ENCODE measurements at places on chromosomes 3 and 15.

GRCh38 chr3:100169201-100169920, 55.1 kb upstream of the FILIP1L start:
- peak; percentile 60 for DNase-seq

GRCh38 chr3:18149386-18149785, 275.8 kb downstream of the SATB1 start:
- DNase-seq, result no peak

DNA sequence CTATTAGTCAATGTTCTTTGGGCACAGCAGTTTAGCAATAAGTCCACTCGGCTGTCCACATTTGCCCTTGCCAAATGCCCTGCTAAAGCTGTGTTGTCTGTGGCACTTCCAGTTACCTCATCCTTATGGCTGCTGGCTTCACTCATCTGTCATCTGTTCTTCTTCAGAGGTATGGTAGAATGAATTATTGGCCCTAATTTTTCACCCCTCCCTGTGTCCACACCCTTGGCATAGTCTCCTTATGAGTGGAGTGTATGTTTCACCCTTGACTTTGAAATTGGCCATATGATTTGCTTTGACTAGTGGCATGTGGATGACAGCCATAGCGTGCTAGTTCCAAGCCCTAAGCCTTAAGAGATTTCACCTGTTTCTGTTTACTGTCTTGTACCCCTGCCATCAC, 72.1 kb upstream of the EPHB1 start:
- DNase-seq, result no peak

- no peak for DNase-seq
Measured at GRCh38 chr15:39184701-39185390, 396.0 kb upstream of the THBS1 start.

DNA sequence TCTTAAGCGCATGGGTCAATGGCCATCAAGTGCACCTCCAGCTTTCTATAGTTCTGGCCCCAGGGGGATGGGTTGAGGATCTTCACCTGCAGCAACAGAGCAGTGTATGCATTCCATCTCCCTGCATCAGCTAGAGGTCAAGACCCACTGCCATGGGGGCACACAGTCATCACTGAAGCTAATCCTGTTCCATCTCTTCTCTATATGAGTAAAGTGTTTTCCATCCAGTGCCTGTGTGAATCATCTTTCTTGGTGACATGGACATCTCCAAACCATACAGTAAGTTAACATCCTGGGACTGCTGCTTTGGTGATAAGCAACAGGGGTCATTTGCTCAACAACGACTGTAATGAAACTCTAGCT, 4.4 kb upstream of the ENTPD3 start:
- DNase-seq, result no peak

DNA sequence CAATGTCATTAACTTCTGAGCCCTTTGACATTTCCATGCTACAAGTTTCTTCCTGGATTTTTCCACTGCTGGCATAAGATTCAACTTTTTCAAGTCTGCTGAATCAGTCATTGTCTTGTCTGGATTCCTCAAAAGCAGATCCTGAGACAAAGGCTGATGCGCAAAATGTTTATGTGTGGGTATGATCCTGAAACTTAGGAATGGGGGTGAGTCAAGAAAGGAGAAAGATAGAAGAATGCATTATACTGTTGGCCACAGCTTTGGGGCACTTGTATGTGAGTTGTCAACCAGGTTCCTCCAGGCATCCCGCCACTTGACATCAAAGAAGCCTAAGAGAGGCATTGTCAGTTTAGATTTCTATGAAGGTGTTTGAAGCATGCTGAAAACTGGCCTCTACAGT, 50.4 kb downstream of the FOXB1 start:
- DNase-seq, result no peak

DNA sequence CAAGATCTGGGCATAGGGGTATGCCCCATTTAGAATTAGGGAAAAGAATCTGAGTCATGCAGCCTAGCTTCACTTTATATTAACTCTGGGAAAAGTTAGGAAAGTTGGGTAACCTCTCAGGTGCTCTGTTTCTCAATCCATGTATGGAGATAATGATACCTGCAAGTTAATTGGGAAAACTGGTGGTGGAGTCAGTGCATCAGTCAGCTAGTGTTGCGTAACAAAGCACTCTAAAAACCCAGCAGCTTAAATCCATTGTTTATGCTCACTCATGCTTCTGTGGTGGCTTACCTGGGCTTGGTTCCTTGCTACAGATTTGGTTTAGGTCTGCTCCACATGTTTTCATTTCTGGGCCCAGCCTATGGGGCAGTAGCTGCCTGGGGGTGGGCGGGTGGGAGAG, 91.0 kb downstream of the SMAD3 start:
- DNase-seq, result no peak

DNA sequence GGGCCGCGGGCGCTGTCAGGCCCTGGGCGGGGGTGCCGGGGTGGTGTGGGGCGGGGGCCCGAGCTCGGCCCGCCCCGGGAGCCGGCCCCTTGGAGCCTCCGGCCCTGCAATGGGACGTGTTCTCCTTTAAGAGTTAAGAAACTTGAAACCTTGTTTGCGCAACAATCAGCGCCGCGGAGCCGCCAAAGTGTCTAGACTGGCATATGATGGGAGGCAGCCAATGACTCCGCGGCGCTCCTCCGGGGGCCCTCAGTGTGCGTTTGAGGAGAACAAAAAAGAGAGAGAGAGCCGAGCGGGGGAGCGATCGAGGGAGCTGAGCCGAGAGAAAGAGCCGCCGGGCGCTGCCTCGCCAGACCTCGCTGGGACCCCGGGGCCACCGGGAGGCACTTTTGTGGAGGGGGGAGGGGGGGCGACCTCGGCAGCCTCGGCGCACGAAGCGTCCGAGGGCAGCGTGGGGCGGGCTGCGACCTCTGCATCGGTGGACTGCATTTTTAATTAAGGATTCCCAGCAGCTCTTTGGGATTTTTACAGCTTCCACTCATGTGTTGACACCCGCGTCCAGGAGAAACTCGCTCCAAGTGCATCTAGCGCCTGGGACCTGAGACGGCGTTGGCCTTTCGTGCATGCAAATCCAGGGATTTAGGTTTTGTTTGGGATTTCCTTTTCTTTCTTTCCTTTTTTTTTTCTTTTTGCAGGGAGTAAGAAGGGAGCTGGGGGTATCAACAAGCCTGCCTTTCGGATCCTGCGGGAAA, at the start of gene SMAD6:
SMAD6 (plus strand) TSS at position 202 of the 752 bp plus-strand sequence. CDS start 1,023 bp downstream, outside the sequence.
- peak; percentile 97 for DNase-seq

- DNase-seq, result peak; percentile 98
Measured at GRCh38 chr3:168096210-168096652, 507 bp upstream of the GOLIM4 start.

GRCh38 chr15:43508991-43509659, 8.3 kb upstream of the MAP1A start:
- peak; percentile 15 for DNase-seq

- no peak for DNase-seq
Measured at GRCh38 chr3:73789825-73790444, 165.2 kb upstream of the PDZRN3 start.

- DNase-seq, result no peak
Measured at GRCh38 chr3:24390169-24391130, 104.2 kb downstream of the THRB start.

GRCh38 chr3:14406766-14407165, 4.4 kb downstream of the SLC6A6 start:
- DNase-seq, result no peak

GRCh38 chr3:132486099-132486498, 68.8 kb downstream of the DNAJC13 start:
- DNase-seq, result no peak

- DNase-seq, result no peak
Measured at GRCh38 chr15:89101302-89102193, 13.3 kb downstream of the ABHD2 start.

DNA sequence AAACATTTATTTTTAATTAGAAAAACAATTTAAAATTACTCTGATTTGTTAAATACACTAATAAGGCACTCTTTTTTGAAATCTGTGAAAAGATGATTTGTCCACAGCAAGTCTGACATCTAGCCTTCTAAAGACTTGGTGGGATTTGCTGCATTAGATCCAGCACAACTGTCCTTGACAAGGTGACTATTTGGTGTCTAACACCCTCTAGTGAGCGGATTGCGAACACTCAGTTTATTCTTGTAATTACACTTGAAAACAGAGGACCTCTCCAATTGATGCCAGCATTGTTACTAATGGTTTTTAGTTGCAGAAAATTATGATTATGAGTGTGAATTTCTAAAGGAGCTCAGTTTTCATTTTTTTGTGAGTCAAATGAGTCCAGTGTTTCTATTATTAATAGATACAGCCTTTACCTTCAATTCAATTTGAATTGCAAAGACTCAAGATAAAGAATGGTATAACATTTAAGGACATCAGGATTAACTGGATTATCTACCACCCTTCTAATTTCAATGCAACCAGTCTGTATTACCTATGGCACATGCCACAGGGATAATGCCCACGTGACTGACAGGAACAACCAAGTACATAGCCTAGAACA, 29.7 kb upstream of the STRIT1 start:
- peak; percentile 93 for DNase-seq

- no peak for DNase-seq
Measured at GRCh38 chr3:146581951-146582467, 23.1 kb downstream of the PLSCR5 start.

- no peak for DNase-seq
Measured at GRCh38 chr3:20013396-20013795, 1.3 kb upstream of the PP2D1 start.

DNA sequence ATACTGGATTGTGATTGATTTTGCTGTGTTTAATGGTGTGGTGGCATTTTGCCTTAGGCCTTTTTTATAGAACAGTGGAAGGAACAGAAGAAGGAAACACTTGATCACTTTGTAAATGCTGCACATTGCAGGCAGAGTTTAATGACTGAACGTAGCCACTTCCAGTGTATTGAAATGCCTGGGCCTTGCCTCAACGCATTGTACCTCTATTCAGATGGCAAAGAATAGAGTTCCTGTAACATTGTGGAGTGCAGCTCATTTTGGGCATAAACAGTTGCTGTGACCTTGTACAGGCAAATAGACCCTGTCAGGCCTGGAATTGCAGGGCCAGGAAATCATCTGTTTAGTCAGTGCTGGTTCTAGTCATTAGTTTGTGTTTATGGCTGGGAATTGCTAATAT, 225.0 kb downstream of the EPHA3 start:
- no peak for DNase-seq

DNA sequence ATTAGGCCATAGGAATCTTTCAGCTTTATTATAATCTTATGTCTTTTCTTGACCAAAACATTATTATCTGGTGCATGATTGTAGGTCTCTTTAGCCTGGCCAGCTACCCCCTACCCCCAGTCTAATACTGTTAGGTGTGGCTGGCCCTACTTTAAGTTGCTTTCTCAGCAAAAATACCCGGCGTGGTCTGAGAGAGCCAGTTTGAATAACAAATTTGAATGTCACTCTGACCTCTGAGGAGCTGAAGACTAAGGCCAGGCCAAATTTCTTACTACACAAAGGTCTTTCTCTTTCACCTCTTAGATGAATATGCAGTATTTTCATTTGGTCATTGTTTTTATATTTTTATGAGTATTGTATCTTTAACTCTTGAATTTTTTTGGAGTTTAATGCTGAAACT, 188.5 kb upstream of the MLF1 start:
- no peak for DNase-seq

DNA sequence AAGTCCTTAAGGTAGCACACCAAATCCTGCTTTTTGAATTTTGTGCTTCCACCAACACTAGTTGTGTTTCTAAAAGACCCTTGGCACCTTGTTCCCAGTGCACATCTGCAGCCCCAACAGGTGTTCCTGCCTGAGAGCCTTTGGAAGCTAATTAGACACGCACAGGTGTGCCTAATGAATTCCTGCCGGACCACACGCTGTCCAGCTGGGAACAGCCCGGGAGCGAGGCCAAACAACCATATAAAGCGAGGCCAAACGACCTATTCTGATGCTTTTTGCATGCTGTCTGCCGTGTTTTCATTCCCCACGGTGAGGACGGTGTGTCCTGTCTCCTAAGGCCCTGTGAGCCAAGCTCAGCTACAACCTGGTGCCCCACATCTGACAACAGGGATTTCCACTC, 99.5 kb downstream of the ATG7 start:
- DNase-seq, result no peak

DNA sequence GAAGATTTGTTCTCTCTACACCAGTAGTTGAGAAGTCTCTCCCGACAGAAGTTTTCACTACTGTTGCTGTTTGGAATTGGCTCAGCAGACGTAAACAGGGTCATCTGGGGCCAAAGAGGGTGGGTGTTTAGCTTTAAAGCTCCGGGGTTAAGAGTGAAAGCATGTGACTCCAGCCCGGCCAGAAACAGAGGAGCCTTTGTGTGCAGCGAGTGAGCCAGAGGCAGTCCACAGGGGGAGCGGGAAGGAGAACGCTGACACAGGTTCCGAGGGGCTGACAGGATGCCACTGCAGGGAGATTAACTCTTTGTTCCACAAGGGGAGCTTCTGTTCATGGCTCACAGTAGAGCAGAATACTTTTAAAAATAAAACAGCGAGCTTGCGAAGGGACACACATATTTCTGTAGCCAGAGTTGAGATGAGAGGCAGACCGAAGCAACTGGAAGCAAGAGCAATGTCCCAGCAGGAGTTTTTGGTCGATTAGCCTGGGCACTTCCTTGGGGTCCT, 26.9 kb downstream of the BMF start:
- DNase-seq, result peak; percentile 90

DNA sequence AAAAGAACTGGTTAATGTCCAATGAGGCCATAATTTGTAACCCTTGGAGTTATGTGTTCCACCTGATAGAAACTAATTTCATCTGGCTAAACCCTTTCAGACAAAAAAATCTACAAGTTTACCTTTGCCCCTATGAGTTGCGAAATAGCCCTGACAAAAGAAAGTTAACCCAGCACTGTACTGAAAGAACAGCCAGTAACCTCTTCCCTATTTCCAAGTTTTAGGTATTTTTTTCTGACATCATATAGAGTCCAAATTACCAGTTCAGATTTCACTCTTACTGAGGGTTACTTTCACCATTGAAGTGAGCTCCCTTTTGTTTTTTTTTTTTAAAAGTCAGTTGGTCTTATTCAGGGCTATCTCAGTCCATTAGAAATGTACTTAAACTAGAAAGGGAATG, 42.8 kb upstream of the PTPRG start:
- DNase-seq, result no peak

GRCh38 chr15:63996794-63997357, 49.4 kb downstream of the DAPK2 start:
- no peak for DNase-seq

DNA sequence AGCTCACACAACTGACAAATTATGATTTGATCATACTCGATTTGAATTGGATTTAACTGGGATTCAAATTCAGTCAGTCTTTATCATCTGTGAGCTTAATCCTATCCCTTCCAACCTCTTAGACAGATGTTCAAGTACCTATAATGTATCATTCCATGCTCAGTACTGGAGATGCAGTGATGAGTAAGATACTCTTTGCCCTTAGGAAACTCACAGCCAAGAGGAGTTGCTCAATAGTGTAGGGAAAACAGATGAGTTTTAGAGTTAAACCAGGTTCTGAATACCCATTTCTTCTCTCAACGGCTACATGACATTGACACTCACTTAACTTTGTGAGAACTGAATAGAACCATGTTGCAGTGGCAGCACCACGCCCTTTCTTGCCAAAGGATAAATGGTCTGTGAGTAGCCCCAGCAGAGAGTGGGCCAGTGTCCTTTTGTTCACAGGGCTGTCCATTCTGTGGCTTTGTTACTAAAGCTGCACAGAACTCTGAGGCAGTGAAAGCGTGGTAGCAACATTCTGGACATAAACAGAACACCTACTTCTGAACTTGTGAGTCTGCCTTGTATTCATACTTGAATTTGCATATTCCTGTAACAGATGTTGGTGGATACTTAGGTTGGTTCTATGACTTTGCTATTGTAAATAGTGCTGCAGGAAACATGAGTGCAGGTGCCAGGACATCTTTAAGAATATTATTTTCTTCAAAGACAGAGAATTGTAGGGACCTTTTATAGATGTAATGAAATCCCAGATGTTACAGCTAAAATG, 91.6 kb downstream of the RASA2 start:
- peak; percentile 16 for DNase-seq

GRCh38 chr3:158918008-158918407, 116.2 kb downstream of the MFSD1 start:
- DNase-seq, result peak; percentile 91

All from NCI-H82 (cell line).